ENCODE measurements at places on chromosomes 6 and 20.

DNA sequence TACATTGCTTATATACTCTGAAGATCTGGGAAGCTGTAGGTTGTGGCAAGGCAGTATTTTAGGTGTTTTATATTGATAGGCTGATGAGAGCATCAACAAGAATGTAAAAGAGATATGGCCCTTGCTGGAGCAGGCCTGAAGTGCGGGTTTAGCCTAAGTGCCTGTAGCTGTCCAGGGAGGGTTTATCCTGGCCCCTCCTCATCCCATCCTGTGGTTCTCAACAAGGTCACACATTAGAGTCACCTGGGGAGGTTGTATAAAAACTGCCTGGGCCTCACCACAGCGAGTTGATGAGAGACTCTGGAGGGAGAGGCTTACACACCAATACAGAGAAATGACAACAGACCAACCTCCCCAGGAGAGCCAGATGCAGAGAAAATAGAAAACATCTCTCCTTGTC is 48.4 kb downstream of the LYRM2 start:
- no peak for DNase-seq

- DNase-seq: peak; percentile 19
Observed at GRCh38 chr6:30323806-30324205, 2.9 kb upstream of the TRIM39 start.

DNA sequence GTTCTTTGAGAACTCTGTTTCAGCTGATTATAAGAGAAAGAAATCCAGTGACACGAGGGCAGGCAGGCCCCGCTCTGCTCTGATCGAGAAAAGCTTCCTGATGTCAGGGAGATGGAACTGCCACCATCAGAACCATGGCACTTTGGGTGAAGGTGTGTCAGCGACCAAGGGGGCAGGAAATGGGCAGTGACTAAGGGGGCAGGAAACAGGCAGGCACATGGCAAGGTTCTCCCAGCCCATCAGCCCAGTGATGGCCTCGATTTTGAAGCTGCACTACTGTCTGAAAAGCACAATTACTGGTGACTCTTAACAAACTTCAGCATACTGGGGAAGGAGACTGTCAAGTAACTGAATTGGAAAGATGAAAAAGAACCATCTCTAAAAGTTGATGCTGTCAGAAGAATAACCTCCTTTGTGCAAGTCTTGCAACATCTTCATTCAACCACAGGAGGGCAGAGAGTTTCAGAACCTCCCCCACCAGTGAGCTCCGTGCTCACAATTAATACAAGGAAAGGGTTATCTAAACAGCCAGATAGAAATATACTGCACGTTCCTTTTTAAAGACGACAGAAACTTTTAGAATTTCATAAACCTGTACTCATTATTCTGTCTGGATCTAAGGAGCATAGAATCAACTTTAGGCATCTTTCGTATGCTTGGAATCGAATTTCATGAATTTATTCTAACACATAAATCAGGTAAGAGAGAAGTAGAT is 39.1 kb downstream of the TMX4 start:
- peak; percentile 58 for DNase-seq

- peak; percentile 97 for DNase-seq
Observed at GRCh38 chr20:53032046-53032445, 59.9 kb downstream of the TSHZ2 start.

DNA sequence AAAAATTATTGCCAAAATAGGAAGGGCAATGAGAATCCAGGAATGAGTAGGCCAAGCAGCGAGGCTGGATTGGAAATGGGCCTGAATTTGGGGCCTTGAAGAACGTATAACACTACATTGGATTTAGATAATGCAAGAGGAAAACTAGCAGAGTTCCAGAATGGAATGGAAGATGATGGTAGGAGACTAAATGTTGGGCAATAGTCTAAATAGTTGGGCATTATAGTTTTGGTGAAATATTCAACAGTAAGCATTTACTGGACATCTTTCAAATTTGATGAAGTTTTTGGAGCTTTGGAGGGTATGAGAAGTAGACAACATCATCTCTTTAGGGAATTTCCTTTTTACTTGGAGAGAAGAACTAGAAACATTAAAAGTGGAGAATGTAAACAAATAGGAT is 3.4 kb upstream of the JARID2 start:
- no peak for DNase-seq

DNA sequence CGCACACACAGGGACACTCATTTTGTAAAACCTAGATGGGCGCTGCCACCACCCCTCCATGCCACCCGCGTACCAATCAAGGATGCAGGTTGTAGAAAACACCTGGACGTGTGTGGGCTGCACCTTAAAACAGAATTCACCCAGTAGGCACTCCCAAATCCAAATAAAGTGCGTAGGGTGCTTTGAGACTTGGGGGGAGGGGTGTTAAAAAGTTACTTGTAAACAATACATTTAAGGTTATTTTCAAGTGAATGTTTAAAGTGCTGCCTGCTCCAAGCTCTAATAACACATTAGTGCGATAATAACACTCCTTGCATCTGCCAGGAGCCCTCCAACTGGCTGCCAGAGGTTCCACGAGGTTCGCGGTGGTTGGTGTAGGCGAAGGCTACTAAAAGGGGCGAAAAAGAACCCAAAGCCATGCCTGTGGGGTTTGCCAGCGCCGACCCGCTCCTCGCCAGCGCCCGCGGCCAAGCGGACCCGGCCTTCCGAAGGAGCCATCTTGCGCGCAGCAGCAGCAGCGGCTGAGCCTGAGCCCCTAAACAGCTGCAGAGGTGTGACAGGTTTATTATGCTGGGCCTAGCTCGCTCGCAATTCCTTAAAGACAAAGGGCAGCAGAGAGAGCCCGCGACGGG is 11.5 kb downstream of the FOXC1 start:
- no peak for DNase-seq

- DNase-seq: no peak
Observed at GRCh38 chr6:12814015-12814414, 97.4 kb downstream of the PHACTR1 start.

DNA sequence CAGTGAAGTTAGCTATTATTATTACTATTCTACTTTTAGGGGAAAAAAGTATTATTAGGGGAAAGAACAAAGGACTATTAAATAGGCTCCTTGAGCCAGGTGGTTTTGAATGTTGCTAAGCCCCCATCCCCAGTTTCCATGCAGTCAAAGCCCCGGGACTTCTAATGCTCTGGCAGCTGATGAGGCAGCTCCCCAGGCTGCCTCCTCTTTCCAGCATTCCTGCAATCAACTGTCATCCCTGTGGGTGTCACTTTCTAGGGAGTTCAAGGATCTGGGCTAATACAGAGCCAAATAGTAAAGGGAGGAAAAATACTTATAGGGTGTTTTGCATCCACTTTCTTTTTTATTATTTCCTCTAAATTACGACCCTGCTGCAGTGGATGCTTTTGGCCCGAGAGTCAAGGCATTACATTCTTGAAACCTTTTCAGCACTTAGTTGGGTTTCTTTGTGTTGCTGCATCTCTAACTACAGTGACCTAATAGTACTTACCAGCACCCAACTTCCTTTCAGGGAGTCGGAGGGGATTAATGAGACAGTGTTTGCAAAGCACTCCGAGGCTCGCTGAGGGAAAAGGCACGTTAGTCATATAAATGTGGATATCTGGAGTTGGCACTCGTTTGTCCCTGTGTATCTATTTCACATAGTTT is 303.9 kb upstream of the MAP3K7 start:
- no peak for DNase-seq

DNA sequence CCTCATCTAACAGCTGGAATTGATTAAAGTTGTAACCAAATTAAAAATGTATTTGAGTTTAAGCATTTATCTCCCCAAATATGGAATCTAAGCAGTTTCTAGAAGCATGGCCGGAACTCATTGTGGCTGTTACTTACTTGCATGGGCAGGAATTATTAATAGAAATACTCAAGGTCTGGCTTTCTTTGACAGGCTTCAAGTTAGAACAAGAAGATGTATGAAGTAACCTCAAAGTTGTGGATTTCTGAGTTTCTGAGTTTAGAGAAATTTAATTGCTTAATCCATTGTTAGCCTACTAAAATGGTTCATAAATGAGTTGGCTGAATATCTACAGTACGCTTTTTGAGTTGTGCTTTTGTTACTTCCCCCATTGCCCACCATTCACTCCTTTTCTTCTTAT is 7.7 kb downstream of the CARMIL1 start:
- DNase-seq: no peak

DNA sequence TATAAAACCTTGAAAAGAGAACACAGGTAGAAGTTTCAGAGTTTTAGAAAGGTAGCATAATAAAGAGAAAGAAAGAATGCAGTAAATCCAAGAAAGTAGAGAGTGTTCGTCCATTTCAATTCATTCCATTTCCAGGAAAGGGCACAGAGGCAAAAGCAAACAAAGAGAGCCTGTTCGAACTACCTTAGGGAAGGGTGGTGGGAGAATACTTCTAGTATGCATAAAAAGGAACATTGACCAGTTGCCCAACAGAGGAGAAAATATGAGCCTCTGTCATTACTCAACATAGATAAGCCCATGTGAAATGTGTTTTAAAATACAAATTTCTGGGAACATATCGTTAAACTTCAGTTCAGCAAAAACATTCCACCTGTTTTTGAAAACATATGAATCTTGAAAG is 60.6 kb downstream of the CYP39A1 start:
- no peak for DNase-seq

- no peak for DNase-seq
Observed at GRCh38 chr6:99219788-99220187, 129.7 kb downstream of the FAXC start.

- DNase-seq: no peak
Observed at GRCh38 chr6:143561105-143561704, 49.7 kb upstream of the FUCA2 start.

DNA sequence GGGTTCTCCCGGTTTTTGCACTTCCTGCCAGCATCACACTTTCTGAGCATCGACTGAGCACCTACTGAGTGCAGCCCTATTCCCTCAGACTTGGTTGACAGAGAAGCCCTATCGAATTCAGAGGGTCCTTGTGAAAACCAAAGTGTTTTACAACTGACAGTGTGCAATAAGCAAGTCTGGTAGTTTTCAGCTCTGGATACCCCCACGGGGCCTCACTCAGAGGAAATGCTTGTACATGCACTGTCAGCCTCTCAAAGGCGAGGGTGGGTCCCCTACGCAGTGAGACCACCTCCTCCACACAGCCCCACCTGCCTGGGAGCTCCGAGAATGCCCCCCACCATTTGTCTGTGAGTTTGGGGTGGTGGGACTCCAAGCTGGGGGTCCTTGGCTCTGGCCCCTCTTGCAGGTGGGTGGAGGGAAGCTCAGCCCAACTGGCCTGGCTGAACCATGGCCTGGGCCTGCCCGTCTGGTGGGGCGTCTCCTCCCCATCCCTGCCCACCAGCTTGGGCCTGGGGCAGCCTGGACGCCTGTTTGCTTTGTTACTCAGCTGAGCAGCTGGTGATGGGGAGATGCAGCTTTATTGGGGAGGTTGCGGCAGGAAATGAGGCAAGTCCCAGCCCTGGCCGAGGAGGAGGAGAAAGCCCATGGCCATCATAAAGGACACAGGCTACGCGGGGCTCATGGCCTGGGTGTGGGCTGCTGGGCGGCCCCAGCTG is 1.7 kb downstream of the SPDEF start:
- no peak for DNase-seq

DNA sequence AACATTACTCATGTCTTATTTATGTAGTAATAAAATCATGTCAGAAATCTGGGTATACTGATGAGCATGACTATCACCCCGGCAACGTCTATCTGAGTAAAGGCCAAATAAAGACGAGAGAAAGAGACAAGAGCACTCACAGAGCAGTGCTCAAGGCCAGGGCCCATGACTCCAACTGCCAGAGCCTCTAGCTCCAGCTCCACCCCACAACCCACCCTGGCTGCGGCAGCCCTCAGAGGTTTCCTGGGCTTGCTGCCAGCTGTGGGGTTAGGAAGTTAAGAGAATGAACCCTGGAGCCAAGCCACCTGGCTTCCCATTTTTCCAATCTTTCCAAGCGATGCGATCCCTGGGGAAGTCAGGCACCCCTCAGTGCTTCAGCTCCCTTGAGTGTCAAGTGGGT is 92.0 kb upstream of the PAX1 start:
- DNase-seq: peak; percentile 1

DNA sequence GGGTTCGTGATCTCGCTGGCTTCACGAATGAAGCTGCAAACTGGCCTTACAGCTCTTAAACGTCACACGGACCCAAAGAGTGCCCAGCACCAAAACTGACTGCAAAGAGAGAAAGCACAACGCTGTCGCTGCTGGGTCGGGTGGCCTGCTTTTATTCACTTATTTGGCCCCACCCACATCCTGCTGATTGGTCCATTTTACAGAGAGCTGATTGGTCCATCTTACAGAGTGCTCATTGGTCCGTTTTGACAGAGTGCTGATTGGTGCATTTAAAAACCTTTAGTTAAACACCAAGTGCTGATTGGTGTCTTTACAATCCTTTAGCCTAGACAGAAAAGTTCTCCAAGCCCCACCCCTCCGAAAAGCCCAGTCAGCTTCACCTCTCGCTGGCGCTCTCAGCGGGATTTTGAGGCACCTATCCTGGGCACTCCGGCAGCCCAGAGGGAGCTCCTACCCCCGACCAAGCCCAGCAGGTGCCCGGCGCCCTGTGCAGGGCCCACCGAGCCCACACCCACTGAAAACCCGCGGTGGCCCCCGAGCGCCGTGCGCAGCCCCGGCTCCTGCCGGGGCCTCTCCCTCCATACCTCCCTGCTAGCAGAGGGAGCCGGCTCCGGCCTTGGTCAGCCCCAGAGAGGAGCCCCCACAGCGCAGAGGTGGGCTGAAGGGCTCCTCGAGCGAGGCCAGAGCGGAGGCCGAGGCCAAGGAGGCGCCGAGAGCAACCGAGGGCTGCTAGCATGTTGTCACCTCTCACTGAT is 40.0 kb upstream of the SMAP1 start:
- no peak for DNase-seq

DNA sequence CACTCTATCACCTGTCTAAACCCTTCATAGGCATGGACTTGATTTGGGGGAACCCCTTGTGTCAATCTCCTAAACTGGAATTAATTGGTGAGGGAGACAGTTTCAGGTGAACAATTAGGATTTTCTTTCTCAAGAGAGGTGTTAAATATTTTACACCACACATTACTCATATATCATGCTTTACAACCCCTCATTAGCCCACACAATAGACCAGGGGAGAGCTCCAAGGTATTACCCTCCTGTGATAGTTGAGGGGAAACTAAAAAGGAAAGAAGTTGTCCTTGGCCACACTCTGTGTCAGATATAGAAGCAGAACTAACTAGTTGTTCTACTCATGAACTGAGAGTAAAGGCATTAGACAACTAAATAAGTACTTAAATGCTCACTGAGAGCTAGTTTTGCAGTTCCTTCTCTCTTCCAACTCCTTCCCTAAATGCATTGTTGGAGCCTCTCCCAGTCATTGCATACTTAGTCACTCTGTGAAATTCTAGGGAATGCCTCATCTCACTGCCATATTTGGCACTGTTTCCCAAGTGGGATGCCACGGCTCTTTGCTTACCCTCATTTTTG is 183.7 kb upstream of the CEP162 start:
- DNase-seq: peak; percentile 86

DNA sequence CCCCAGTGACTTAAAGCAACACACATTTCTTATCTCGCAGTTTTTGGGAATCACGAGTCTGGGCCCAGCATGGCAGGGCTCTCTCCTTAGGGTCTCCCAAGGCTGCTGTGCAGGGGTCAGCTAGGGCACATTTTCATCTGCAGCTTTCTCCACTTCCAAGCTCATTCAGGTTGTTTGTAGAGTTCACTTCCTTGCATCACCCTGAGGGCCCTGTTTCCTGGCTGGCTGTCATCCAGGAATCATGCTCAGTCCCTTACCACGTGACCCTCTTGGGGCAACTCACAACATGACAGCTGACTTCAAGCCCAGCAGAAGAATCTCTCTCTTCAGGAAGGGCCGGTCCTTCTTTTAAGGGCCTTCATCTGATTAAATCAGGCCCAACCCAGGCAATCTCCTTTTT is 21.3 kb downstream of the SNAP25 start:
- peak; percentile 28 for DNase-seq

- no peak for DNase-seq
Observed at GRCh38 chr6:132950566-132950965, 136.2 kb downstream of the RPS12 start.

- DNase-seq: no peak
Observed at GRCh38 chr6:134517868-134518267, 200.0 kb upstream of the SGK1 start.

Data from fibroblast of mammary gland (primary cell).